ENCODE measurements at places on chromosomes 2 and 18.

DNA sequence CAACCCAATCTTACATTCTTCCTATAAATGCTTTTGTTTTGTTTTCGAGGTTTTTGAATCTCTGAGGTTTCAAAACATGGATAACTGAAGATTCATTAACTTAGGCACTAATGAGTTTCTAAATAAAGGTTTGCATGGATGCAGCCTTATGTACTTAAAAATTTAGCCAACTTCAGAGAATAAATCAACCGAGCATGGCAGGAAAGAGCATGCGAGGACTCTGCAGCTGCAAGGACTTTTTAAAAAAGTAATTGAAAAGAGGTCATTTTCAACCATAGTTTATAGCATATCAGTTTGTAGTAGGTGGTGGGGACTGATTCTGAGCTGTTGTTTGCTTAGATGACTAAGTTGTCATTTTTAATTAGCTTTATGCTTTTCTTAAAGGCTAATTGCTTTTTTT, 567.0 kb upstream of the ZEB2 start:
- DNase-seq: no peak

DNA sequence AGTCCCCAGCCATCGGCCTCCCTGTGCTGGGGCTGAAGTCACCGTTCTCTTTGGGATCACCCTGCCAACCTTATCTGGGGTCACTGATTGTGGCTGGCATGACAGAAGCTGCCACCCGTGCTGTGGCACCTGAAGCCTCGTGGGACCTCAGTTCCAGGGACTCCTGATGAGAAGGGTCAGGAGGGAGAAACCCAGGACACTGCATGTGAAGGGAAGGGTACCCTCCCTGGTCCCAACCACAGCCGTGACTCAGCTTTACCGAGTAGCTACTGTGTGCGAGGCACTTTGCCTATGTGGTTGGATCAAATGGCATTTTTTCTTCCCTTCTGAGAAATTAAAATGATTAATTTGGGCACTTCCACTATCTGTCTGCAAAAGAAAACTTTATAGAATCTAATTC, 64.4 kb downstream of the SP110 start:
- no peak for DNase-seq

GRCh38 chr18:23205980-23206379, 70.7 kb downstream of the CABLES1 start:
- no peak for DNase-seq

DNA sequence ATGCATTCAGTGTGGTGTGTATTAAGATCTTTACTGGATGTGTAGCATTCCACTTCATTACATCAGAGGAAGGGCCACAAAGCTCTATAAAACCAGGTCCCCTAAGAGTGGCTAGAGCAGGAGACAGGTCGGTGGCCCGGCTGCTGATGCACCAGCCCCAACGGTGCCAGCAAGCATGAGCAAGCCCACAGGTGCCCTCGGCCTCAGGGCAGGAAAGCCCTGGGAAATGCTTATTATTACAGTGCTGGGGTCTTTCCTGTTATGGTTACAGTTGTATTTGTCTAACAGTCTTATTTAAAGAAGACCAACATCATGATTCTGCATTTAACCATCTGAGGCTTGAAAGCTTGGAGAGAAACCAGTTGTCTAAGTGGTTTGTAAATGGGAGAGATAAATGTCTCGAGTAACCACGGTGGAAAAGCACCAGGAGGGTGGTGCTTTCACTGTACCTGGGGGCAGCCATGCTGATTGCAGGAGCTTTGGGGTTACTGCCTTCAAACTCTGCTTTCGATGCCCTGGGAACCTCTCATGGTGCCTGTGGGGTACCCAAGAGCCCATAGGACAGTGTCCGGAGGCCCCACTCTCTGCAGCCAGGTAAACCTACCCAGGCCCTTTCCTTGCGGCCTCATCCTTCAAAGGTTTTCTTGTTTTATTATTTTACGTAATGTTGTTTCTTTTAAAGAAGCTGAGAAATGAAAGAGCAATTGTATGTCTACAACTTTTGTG, 133.1 kb downstream of the SH3RF3 start:
- no peak for DNase-seq

DNA sequence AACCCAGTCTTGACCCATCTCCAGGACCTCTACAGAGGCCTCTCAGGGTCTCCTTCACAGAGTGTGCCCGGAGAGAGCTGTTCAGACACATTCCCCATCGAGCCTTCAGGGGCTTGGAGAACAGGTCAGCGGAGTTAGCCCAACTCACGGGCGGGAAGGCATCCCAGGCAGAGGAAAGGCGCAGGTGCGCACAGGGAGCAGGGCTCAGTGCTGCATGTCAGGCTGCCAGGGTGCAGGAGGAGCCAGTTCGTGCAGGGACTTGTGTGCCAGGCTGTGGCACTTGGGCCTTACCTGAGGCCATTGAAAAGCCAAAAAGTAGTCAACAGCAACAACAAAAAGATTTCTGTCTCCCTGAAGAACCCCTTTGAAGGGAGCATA, 104.0 kb downstream of the ITGB1BP1 start:
- DNase-seq: no peak

DNA sequence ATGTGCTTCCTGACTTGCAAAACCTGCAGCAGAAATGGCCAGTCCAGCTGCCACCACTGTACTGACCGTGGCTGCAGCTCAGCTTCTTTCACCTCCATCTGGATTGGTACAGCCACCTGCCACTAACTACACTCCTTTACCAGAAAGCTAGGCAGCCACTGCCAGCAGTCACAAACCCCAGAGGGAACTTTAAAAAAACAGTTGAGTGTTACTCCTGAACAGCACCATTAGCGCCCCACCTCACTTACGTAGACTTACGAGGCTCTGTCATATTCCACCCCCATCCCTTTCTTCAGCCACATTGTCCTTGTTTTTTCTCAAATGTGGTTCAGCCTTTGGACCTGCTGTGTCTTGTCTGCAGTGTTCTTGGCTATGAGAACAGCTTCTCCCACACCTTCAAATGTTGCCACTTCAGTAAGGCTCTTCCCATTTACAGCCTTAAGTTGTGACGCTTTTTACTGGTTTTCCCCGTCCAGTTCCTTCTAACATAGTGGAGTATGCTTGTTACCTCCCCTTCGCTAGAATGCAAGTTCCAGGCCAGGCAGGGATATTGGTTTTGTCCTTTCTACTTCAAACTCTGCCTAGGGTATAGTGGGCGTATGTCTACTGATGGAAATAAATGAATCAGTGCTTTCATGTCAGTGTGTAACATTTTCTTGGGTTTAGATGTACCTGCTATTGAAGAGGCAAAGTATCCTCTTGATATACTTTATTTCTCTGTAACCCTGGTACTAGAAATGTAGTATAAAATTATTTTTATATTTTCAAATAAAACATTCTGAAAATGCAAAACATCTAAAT, 17.0 kb downstream of the HNRNPA3 start:
- DNase-seq: no peak

DNA sequence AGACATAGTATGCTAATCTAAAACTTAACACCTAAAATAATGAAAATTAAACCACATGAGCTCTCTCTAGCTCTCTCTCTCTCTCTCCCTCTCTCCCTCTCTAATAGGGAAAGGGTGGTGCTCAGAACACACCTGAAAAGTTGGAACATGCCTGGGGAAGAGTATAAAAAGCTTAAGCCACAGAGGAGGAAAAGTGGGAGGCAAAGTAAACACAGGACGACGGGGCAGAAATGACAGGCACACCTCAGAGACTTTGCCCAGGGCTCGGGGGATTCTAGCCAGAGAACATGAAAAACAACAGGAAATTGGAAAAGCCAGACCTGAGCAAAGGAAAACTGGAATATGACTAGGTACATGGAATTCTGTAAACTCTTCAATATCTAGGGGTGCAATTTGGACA, 666.1 kb downstream of the BCL11A start:
- no peak for DNase-seq

All from PC-3 (cell line).